Neuronal stem cell (in vitro differentiated cells): ENCODE measurements at places on chromosomes 5 and 9.

DNA sequence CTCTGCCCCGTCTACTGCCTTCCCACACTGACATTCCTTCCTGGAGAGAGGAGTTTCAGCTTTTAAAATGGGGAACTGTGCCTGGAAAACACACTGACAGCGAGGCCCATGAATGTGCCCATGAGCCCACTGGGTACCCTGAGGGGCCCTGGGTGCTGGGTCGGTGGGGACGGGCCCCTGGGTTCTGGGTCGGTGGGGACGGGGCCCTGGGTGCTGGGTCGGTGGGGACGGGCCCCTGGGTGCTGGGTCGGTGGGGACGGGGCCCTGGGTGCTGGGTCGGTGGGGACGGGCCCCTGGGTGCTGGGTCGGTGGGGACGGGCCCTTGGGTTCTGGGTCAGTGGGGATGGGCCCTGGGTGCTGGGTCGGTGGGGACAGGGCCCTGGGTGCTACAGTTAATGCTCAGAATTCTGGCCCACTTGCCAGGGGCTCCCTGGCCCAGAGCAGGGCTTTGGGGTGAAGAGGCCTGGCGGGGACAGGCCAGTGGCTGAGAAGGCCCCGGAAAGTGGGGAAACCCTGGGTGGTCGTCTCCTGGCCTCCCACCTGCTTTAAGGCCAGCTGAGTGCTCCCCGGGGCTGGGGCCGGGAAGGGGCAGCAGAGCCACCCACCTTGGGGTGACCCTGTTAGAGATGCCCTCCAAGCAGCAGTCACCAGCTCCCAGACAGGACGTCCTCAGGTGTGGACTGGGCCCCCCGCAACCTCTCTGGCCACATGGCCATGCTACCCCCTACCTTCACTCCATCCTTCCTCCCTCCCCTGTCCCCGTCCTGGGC lies 2.5 kb downstream of the GPSM1 start:
- no peak for DNase-seq

- DNase-seq = no peak
Measured at GRCh38 chr9:4422495-4422894, 67.8 kb upstream of the SLC1A1 start.

- no peak for DNase-seq
Measured at GRCh38 chr5:35785601-35786085, 71.0 kb upstream of the IL7R start.

DNA sequence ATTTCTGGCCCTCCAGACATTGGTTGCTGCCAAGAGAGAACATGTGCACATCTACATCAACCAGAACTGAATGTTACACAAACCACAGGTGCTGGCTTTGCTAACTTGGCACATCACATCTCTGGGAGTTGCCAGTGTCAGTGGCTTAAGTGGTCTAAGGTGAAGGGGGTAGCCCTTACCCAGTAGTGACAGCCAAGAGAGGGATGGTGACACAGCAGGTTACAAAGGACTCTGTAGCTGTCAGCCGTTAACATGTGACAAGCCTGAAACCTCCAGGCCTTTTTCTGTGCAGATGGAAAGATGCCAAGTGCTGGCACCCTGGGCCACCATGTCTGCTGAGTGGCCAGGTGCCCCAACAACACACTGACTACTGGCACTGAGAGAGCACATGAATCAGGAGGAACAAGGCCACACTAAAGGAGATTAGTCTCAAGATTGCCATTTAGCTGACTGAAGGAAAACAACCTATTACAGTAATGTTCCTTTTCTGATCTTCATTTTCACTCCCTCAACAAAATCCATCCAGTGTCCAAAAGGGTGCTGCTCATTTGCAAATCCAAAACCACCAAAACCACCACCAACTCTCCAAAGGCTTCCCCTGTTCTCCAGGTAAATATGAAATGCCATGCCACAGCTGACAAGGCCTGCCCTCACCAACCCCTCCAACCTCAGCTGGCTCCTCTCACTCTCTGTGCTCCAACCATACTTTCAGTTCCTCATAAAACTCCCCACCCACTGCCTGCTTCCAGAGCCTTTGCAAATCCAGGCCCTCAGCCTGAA lies 20.2 kb downstream of the SIL1 start:
- no peak for DNase-seq

DNA sequence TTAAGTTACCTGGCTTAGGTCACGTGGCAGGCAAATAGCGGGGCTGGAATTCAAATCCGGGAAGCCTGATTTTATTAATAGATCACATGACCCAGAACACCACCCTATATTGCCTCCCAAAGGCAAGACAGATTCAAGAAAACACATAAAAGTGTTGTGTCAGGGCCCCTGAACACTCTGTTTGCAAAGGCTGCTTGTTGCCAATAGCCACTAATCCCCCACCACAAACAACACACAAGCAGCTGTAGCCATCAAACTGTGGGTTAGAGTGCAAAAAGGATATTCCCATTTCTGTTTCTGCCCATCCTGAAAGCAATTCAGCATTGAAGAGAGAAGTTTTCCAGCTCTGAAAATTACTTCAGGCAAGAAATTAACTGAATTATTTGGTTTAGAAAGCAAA lies 358.9 kb upstream of the RFX3 start:
- DNase-seq = peak; percentile 43

- no peak for DNase-seq
Measured at GRCh38 chr9:89719202-89719601, 114.4 kb downstream of the GADD45G start.

- DNase-seq = no peak
Measured at GRCh38 chr5:10595293-10595671, 31.4 kb downstream of the ANKRD33B start.

- DNase-seq = peak; percentile 87
Measured at GRCh38 chr5:140547508-140548299, at the start of gene EIF4EBP3. EIF4EBP3 (plus strand) TSS chr5:140547662; CDS start chr5:140547738, 76 bp downstream.

GRCh38 chr9:136550439-136551289 lies 4.8 kb upstream of the NOTCH1 start:
- no peak for DNase-seq

DNA sequence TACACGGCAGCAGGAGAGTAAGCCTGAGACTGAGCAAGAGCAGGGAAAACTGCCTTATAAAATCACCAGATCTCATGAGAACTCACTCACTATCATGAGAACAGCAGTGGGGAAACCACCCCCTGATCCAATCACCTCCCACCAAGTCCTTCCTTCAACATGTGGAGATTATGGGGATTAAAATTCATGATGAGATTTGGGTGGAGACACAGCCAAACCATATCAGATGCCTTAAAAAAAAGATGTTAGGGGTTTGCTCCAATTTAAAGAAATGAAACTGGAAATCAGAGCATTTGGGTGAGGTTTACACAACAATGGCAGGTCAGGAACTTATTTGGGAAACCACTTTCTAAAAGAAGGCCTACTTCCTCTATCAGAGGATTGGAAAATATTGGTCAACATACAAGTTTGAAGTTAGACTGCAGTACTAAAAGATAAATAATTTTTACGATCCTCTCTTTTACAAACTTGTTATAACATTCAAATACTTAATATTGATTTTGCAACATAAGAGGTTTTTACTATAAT lies 105.1 kb downstream of the FBN2 start:
- DNase-seq = no peak
